ENCODE measurements at places on chromosomes 5 and 9. TPM values are rescaled to one million over a fixed set of nuclear protein-coding genes. Genes with fewer than 3 reads are reported as not detected.

Gene EQTN
- total RNA-seq = 0.92 TPM

Gene ARID3C
- not detected for total RNA-seq

Gene SPINK6
- total RNA-seq = not detected

Gene IGFBPL1
- 0.42 TPM for total RNA-seq

Gene HMMR
- 0.30 TPM for total RNA-seq

Gene KIF4B
- not detected for total RNA-seq

Gene PKN3
- 4.2 TPM for total RNA-seq

Gene SLC25A2
- 0.65 TPM for total RNA-seq

Gene MYMK
- total RNA-seq = not detected

Gene NTNG2
- 2.6 TPM for total RNA-seq

Gene RGMB
- 17.3 TPM for total RNA-seq

Gene PTGES
- 1.8 TPM for total RNA-seq

Gene KLF9
- 91.0 TPM for total RNA-seq

Gene HAPLN1
- not detected for total RNA-seq

Gene CMYA5
- 42.9 TPM for total RNA-seq

Gene FOXD4L4
- total RNA-seq = not detected

Gene SEMA5A
- 5.2 TPM for total RNA-seq

Data from ovary (tissue), 10 donors.